Nephron progenitor cell (in vitro differentiated cells): ENCODE measurements at places on chromosomes 1 and 21.

- no peak overlapping the region for H3K4me3 ChIP-seq
- no peak for DNase-seq
- H3K27me3 ChIP-seq = peaks cover 5% of the 10 kb centered on the region
- H3K27ac ChIP-seq = no peak overlapping the region
These were observed 100.1 kb upstream of the AKT3 start for GRCh38 chr1:243950166-243950565.

DNA sequence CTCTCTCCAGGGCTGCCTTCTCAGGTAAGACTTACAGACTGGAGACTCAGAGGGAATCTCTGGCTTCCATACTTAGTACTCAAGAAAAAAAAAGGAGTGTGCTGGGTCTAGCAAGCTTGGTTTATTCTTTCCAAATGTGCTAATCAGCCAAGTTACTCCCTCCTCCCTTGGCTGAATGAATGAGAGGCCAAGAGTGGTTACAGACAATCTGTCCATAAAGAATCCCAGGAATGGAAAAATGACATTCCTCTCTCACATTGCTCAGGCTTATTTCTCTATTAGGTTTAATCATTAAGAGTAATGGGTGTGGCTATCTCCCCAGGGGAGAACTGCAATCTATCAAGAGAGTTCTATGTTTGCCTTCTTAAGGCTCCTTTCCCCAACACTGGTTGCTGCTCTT, 547.3 kb upstream of the PLXNA2 start:
- no peaks in the 10 kb centered on the region for H3K36me3 ChIP-seq
- no peak for DNase-seq
- H3K4me3 ChIP-seq = no peak overlapping the region
- peaks cover 7% of the 10 kb centered on the region for H3K27me3 ChIP-seq
- peak overlapping the region; percentile 31 for H3K27ac ChIP-seq

DNA sequence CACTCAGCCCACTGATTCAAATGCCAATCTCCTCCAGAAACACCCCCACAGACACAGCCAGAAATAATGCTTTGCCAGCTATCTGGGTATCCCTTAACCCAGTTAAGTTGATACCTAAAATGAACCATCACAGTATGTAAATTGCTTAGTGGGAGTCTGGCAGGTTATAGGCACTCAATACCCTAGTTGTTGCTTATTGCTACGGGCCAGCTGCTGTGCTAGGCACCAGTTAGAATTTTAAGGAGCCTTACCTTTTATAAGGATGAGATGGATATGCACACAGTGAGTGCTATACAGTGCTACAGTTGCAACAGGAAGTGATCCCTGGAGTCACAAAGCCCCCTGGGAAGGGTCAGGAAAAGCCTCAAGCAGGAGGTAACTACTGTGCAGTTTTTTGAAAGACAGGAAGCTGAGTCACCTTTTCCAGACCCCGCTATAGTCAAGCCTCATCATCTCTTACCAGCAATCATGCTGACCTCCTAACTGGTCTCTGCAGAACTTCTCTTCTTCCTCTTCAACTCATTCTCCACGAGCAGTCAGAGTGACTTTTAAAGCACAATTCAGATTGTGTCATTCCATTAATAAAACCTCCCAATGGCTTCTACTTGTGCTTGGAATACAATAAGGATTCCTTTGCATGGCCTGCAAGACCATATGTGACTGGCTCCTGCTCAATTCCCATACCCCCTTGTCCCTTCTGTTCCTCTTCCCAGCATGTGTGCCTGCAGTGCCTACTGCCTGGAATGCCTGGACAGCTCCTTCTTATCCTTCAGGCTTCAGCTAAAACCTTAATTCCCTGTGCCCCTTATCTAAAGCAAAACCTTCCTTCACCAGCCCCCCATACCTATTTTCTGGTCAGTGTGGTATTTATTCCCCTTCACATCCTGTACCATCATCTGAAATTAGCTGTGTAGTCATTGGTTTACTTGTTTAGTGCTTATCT, 10.4 kb upstream of the TLR5 start:
- H3K4me3 ChIP-seq = no peak overlapping the region
- H3K27me3 ChIP-seq = peaks cover 6% of the 10 kb centered on the region
- no peaks in the 10 kb centered on the region for H3K4me1 ChIP-seq
- no peak overlapping the region for H3K27ac ChIP-seq

GRCh38 chr1:198638441-198638840, 399 bp upstream of the PTPRC start:
- H3K27ac ChIP-seq = no peak overlapping the region
- H3K4me1 ChIP-seq = no peaks in the 10 kb centered on the region
- no peaks in the 10 kb centered on the region for H3K36me3 ChIP-seq
- no peak overlapping the region for H3K4me3 ChIP-seq

DNA sequence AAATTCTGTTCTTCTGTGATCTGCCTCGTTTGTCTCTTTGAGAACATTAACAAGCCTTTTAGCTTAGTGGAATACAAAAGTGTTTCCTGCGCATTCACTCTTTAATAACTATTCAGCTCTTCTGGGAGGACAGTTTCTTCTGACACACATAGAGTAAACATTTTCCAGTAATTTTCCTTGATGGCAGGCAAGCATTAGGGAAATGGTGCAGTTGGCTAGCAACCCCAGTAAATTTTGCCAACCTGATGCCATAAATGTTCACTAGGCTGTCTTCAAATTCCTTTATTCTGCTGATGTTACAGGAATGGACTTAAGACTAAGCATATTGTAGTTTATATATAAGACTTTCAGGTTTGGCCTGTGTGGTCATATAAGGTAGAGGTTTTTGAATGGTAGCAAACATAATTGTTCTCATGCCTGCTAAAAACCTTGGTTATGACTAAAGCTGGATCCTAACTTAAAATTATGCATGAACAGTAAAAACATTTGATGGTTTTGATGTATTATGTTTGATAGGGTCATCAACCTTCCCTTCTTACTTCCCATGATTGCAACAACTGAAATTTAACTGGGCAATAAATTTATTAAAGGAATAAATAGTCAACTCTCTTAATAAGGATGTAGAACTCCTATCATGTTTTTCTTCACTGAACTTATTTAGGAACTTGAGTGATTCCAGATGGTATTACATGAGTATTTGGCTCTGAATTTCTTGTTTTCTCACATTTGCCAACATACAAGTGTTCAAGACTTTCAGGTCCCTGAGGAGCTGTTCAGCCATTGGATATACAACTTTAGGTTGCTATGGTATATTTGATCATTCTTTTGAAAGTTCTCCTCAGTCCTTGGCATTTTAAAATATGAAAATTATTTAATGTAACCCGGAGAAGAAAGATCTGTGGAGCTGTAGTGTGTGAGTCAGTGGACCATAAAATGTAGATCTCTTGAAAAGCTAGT, 223.4 kb downstream of the FMN2 start:
- H3K27me3 ChIP-seq = peaks cover 3% of the 10 kb centered on the region
- no peak overlapping the region for H3K27ac ChIP-seq
- DNase-seq = no peak
- H3K36me3 ChIP-seq = no peaks in the 10 kb centered on the region
